ENCODE measurements at places on chromosomes 7 and 10. TPM values are rescaled to one million over a fixed set of nuclear protein-coding genes. Genes with fewer than 3 reads are reported as not detected.
A peak's percentile ranks its signal among the peaks of the same experiment; 100 is the strongest.

ASAH2 gene
- total RNA-seq: 2.4 TPM

GRCh38 chr7:30843741-30844482 is 67.7 kb upstream of the AQP1 start:
- peak; percentile 85 for DNase-seq

- no peak for DNase-seq
Measured at GRCh38 chr10:127079392-127079791, 117.0 kb downstream of the INSYN2A start.

ICA1 gene
- 21.9 TPM for total RNA-seq

- DNase-seq: no peak
Measured at GRCh38 chr10:127908106-127908958, 1.4 kb downstream of the PTPRE start.

GRCh38 chr7:94055963-94056362 is 51.8 kb upstream of the BET1 start:
- no peak for DNase-seq

CNPY1 gene
- total RNA-seq: not detected
